ENCODE measurements at places on chromosomes 2 and 18. TPM values are rescaled to one million over a fixed set of nuclear protein-coding genes. Genes with fewer than 3 reads are reported as not detected.

- no peak for DNase-seq
Measured at GRCh38 chr2:167489325-167489724, 601.0 kb downstream of the XIRP2 start.

DNA sequence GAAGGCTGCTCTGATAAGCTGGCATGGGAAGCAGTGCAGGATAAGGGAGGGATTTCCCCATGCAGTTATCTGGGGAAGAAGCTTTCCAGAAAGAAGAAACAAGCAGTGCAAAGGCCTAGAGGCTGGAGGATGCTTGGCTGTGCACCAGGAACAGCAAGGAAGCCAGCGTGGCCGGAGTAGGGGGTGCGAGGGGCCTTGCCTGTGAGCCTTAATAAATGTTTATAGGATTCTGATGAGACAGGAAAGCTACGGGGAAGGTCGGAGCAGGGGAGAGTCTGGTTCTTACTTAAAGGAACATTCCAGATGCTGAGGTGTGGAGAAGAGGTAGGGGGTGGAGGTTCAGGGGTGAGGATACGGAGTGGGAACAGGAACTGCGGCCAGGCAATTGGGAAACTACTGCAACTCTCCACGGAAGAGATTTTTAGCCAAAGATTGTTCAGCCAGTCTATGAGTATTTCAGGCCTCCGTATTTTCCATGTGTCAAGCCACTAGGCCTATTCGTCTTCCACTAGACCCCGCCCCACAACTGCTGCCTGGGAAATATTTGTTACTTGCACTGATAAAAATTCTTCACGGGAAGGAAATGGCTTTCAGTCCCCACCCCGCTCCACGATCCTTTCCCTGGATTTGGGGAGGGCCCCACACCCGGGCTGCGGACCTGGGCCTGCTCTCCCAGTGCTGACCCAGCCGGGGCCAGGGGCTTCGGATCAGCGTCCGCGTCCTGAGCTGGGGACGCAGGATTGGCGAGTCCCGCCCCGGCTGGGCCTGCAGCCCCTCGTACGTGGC is 516 bp downstream of the EIF2AK2 start:
- DNase-seq = peak; percentile 65

The TRAPPC8 gene
- 98.5 TPM for total RNA-seq

The YWHAQ gene
- 275 TPM for total RNA-seq

The ANKRD30B gene
- total RNA-seq = not detected

DNA sequence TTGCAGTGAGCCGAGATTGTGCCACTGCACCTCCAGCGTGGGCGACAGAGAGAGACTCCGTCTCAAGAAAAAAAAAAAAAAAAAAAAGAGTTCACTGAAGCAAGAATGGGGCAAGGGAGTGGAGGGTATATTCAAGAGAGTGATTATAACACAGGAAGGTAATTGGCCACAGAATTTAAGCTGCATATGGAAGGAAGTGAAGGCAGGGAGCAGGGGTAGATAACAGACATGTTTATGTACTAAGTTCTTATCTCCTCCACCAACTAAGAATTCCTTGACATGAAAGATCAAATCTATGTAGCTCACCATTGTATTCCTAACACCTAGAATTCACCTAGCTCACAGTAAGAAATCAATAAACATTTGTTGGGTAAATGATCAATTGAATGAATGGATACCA is 37.3 kb downstream of the GKN2 start:
- DNase-seq = no peak

GRCh38 chr2:67904566-67904965 is 158.2 kb downstream of the C1D start:
- DNase-seq = no peak

The LIMS4 gene
- 11.3 TPM for total RNA-seq

The TYMS gene
- total RNA-seq = 0.26 TPM

The PLEKHH2 gene
- total RNA-seq = 47.1 TPM

- DNase-seq = no peak
Measured at GRCh38 chr2:196284866-196285557, 113.6 kb upstream of the STK17B start.

The STARD6 gene
- not detected for total RNA-seq

The CDH2 gene
- total RNA-seq = 2.6 TPM

GRCh38 chr2:190670182-190670946 is 21.5 kb downstream of the NAB1 start:
- no peak for DNase-seq

The MAB21L4 gene
- not detected for total RNA-seq

GRCh38 chr18:67670024-67670543 is 153.6 kb upstream of the DSEL start:
- DNase-seq = no peak

The DTNA gene
- 33.7 TPM for total RNA-seq

The LINC00305 gene
- not detected for total RNA-seq

Measured in uterus (tissue), 4 donors.